Activated CD4-positive, alpha-beta T cell treated with anti-CD3 and anti-CD28 coated beads, Interleukin-2, Interleukin-6, amounts not matched to agents 100 ng/mL and 50 ng/mL, durations not matched to agents 16 hours and 8 hours (primary cell): ENCODE measurements at places on chromosomes 7 and 10.

- no peak for DNase-seq
Observed at GRCh38 chr10:31118556-31118955, 86.9 kb upstream of the ZNF438 start.

- no peak for DNase-seq
Observed at GRCh38 chr7:143494622-143495021, 16.9 kb downstream of the TAS2R41 start.

DNA sequence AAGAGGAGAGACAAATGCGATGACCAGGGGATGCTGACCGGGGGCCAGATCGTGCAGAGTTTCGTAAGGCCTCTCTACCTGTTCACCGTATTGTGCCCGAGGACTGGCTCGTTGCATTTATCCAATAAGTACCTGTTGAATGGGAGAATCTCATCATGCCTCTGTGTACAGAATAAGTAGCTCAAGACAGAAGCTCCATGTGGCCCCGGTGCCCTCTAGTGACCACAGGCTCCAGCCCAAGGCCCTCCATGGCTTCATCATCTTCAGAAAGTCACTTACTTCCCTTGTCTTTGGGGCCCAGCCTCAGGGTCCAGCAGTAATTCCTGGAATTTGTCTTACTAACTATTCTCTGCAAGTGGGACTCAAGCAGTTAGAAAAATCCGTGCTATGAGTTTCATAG is 151.0 kb downstream of the CHN2 start:
- peak; percentile 14 for DNase-seq

GRCh38 chr7:110877016-110877415 is 213.9 kb upstream of the LRRN3 start:
- DNase-seq: no peak
